ENCODE measurements at places on chromosomes 4 and X. TPM values are rescaled to one million over a fixed set of nuclear protein-coding genes. Genes with fewer than 3 reads are reported as not detected.

The FGFR3 gene
- total RNA-seq = 26.5 TPM

The MAGEA4 gene
- total RNA-seq = not detected

The PABPC1L2A gene
- total RNA-seq = not detected

The KIAA1210 gene
- total RNA-seq = 0.69 TPM

The UGT2B7 gene
- total RNA-seq = 0.48 TPM

The TIMM8A gene
- total RNA-seq = 4.6 TPM

The RTL3 gene
- total RNA-seq = 0.95 TPM
